ENCODE measurements at places on chromosomes 2 and 18.

GRCh38 chr18:9516437-9517064 lies 41.2 kb downstream of the RALBP1 start:
- peak; percentile 50 for DNase-seq

- DNase-seq = no peak
These were observed 280.4 kb downstream of the TDRD15 start for GRCh38 chr2:21404137-21404536.

DNA sequence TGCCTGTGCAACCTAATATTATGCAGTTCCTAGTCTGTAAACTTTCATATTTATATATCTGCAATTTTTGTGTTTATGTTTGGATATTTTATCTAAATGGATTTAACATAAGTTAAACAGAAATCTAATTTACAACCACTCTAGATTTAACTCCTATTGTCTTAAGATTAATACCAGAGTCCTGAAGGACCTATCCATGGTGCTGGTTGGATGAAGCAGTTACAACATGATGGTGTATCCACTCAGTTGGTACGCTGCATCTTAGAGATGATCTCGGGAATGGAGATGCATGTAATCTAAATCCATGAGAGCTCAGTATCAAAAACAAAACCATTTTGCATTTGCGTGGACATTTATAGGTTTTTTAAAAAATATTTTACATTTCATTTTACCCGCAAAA lies 745.9 kb upstream of the SLC8A1 start:
- no peak for DNase-seq

DNA sequence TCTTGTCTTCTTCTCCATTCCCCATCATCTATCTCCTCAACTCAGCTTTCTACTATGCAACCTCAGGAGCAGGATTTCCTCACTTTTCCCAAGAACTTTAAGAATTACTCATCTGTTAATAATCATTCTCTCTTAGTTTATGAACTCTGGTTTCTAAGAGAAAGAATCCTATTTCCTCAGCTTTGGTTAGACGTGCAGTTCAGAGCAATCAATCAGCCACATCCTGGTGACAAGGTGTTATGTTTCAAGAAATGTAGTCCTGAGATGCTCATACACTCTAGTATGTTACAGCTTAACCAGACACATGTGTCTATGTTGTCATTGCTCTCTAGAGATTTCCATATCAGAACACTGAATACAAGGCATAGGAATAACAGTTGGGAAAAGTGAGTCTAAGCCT lies 277.9 kb downstream of the MBD2 start:
- DNase-seq = no peak

GRCh38 chr2:181239201-181239799 lies 217.9 kb upstream of the ITGA4 start:
- DNase-seq = no peak

GRCh38 chr2:161843936-161844335 lies 219.7 kb downstream of the SLC4A10 start:
- DNase-seq = no peak

DNA sequence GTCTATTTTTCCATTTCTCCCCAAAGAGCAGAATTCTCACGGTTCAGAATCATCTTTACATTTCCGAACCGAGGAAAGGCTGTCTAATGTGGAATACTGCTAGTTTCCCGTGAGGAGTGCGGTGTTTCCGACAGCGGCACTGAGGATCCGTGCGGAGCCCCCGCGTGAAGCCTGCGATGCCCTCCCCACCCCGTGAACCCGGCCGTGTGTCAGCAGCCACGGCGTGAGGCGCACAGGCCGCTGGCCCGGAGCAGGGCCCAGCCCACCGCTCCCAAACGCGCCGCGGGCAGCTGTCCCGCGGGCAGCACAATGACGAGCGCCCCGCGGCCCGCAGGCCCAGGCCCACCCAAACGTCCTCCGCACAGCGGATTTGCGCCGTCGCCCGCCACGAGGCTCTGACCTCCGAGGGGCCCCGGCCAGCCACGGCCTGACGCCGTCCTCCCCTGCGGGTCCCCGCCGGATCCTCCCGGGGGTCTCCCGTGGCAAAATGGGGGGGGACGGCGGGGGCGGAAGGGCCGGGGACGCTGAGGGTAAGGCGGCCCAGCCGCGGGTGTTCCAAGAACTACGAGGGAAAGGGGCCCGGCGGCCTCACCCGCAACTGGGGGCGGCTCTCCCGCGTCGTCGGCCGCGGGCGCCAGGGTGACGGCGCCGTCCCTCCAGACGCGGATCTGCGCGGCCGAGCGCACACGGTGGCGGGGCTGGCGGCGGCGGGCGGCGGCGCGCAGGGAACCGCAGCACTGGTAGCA lies 796 bp downstream of the SPIRE1 start:
- no peak for DNase-seq

- no peak for DNase-seq
These were observed 14.7 kb upstream of the SP3 start for GRCh38 chr2:173979751-173980351.
